NCI-H2081 treated with DMSO at 0.1 percent for 48 hours (cell line): ENCODE measurements at places on chromosomes 11 and 22.

GRCh38 chr11:132187814-132188213 is 817.4 kb downstream of the NTM start:
- DNase-seq, result no peak

DNA sequence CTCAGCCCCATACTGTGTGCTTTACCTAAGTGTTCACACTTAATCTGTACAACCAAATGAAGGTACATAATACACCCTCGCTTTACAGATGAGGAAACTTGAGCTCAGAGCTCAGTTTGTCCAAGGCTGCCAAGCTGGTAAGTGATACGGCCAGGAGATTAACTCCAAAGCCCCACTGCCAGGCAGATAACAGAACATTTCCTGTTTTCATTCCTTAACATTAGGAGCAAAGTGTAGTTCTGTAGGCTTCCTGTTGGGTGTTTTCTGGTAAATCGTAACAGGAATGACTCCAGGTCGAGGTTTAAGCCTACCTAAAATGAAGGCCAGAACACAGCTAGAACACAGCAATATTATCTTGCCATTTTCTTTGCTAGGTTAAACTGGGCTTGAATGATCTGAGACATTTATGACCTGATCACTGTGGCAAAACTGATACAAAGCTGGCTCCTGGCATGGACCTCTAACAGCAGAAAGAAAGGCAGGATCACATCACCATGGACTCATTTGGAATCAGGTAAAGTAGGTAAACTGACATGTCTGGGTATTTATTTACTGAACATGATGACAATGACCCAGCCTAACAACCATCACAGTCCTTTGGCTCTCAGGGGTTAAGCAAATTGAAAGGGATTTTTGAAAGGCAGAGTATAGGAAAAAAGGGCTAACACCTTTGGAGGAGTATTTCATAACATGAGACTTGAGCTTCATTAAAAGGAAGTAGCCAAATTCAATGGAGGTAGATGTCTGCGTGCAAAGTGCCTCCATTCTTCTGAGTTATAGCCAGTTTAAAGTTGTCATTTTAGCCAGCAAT is 3.9 kb upstream of the NUP50 start:
- no peak for DNase-seq

- DNase-seq, result no peak
Measured at GRCh38 chr22:37931893-37932389, 21.5 kb downstream of the C22orf23 start.

DNA sequence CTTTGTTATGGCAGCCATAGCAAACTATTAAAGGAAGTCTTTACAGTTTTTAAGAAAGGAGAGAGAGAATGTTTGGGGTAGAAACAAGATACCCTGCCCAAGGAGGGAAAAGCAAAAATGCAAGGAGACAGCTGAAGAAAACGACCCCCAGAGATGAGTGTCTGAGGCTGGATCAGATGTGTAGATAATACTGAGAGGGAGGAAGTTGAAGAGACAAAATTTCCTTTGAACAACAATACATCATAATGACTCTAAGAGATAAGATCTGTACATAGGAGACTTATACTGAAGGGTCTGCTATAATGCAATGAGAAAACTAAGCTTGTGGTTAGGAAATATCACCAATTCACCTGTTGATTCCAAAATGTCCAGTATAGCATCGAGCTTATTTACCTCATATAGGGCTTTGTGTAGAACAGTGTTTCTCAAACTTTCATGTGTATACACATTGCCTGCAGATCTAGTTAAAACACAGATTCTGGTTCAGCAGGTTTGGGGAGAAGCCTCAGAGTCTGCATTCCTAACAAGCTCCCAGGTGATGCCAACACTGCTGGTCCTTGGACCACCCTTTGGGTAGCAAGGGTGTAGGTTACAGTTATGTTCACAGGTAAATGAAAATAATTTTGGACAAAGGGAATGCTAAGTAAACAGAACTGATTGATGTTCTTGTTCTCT is 5.8 kb upstream of the CEP295 start:
- DNase-seq, result no peak

- DNase-seq, result no peak
Measured at GRCh38 chr22:48055827-48056226, 1293.4 kb downstream of the TBC1D22A start.

GRCh38 chr22:19412923-19413322 is 18.6 kb downstream of the HIRA start:
- no peak for DNase-seq

DNA sequence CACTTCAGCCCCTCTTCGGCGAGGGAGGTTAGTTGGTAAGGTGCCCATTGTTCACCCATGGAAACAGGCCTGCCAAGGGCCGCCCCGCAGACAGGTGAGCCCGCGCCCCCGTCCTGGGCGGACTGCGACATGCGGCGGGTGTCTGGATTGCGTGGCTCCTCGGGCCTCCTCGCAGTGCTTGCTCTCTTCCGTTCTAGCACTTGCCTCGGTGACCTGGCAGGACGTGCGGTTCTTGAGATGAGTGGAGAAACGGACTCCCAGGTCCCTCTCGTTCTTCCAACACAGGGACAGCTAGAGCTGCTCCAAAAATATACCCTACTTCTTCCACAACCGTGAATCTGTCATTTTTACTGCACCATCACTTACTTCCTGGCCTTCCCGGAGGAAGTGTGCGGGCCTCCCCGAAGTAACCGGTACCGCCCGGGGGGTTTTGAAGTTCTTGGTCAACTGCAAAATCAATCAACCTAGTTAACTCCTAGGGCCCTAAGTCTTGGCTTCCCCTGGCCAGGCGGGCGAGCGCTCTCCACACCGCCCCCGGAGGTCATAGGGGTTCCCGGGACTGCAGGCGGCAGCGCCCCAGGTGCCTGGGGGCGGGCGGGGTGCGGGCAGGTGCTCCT is 745 bp upstream of the ZBTB44 start:
- DNase-seq, result no peak

DNA sequence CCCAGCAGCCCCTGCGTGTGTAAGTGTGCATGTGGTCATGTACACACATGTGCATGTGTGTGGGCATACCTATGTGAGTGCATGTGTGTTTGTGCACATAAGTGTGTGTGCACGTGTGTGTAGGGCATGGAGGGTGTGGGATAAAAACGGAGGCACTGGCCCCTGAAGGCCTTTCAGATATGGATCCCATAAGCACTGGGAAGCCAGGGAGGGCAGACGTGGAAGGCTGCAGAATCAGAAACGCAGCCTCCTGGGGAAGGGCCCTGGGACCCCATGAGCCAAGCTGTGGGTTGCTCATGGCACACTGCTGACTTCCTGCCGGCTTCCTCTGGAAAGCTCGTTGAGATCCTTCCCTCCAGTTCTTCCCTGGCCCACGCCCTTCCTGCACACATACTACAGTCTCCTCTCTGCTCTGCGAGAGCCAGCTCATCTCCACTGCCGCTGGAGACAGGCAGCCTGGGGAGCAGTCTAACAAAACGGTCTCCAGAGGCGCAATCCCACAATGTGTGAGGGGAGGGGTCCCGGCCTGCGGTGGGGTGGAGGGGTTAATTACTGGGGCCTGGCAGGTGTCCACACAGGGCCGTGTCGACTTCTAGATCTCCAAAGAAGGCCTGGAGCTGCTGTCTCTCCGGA is 435.2 kb upstream of the B3GAT1 start:
- DNase-seq, result no peak

DNA sequence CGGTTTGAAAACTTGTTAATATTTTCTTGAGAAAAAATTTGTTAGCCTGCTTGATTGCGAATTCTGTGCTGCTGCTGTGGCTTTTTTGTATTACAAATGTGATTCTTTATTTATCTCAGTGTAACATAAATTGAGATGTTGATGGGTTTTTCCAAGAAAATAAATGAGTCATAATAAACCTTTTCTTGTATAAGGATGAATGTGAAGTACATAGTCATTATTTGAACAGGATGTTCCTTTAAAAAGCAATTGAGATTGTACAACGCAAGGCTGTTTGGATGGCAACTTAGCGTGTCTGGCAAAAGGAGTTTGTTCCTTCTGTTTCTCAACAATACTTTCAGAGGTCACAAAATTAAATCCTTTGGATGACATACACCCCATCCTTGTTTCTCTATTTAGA is 24.6 kb upstream of the CARD18 start:
- DNase-seq, result no peak
